ENCODE measurements at places on chromosomes 5 and 9. TPM values are rescaled to one million over a fixed set of nuclear protein-coding genes. Genes with fewer than 3 reads are reported as not detected.
A peak's percentile ranks its signal among the peaks of the same experiment; 100 is the strongest.

DNA sequence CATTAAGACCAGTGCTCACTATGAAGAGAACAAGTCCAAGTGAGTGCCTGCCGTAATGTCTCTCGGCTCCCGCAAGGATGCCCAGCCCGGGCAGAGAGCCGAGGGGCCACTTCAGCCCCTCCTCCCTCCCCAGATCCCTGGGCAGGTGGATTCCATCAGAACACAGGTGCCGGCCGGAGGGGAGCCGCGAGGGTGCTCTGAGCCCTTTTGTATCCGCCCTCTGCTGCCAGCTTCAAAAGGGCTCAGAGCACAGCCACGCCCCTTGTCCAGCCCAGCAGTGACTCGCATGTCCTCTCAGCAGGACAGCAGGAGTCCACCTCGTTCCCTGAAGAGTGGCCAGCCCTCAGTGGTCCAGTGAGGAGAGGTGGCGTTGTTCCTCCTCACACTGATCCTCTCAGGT, 43.9 kb downstream of the CYFIP2 start:
- DNase-seq, result no peak

FSTL4 gene
- 0.26 TPM for total RNA-seq

DNA sequence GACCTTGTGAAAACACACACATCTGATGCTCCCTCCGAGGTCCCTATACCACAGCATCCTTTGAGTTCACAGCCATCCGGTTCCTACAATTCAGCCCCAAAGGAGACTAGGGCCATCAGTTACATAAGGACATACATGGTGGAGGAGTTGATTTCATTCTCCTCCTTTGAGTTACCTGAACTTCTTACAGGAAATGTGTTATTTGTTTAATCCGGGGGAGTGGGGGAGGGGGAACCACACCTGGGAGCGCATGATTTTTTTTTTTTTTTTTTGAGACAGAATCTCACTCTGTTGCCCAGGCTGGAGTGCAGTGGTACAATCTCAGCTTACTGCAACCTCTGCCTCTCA, 30.7 kb downstream of the SEMA4D start:
- DNase-seq, result no peak

CDH9 gene
- total RNA-seq, result not detected

POC5 gene
- 22.4 TPM for total RNA-seq

MED10 gene
- total RNA-seq, result 19.6 TPM

GALNT12 gene
- 2.2 TPM for total RNA-seq

DNA sequence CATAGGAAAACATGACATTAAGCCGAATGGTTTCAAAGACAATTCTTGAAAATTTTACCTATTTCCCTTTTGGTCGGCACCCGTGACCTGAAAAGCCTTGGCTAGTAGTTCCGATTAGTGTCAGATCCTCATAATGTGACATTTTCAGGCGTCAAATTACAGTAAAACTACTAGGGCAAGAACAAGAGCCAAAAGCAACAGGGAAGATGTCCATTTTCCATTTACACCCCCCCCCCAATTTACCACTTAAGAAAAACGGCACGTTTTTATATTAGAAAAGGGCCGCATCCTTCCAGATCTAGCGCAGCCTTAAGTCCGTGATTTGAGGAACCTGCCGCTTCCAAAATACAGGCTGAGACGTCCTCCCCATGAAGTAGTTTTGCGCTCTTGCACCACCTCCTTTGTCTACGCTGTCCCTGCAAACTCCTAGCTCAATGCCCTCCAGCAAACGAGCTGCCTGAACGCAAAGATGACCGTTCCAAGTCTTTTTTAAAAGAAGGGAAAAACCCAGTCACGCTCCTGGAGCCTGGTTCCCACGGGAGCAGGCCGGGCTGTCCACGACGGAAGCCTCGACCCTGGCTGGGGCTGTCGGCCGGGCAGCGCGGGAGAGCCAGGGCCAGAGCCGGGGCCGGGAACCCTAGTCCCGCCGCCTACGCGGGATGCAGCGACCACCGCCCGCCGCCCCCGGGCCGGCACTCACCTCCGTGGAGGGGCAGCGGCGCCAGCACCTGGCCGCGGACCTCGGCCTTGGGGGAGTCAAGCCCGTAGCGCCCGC, 616 bp downstream of the RNF130 start:
- DNase-seq, result peak; percentile 45

GRCh38 chr9:108213511-108213910, 642.3 kb downstream of the ACTL7B start:
- DNase-seq, result no peak

DNA sequence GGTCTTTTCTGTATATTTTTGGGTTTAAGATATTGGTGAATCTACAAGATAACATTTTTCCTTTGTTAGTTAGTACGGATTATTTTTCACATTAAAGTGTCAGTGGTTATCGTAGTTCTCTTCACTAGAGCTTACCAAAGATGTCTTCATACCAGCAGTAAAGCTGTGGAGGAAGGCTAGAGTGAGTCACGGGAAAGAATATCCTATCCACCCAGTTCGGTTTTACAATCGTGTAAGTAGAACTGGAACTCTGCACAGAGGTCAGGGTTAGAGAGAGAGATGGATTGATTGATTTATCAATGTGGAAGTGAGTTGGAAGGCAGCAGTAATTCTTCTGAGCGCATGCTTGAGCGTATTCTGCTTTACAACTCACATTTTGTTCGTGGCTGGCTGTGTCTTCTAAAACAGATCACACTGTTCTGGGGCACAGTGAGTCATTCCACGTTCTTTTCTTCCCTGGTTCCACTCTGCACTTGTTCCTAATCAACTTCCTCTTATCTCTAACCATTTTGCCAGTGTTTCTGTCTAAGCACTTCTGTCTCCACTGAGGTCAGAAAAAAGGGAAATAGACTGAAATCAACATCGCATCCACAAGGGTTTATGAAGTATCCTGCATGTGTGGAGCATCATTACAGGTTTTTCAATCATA, 86.5 kb upstream of the ARRDC3 start:
- DNase-seq, result peak; percentile 16

DNA sequence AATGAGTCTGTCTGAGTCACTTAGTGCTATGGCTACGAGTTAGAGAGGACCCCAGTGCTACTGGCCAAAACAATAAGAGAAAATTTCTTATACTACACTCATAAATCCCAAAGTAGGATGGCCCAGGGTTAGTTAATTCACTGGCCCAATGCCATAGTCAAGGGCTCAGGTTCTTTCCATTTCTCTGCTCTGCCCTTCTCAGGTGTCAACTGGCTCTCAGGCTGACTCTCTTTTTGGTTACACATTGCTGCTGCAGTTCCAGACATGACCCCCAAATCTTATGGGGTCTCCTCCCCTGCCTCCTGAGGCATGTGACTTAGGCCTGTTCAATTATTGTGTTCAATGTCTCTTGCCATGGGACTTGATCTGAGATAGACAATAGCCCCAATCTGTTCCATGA, 70.4 kb downstream of the ARHGEF37 start:
- no peak for DNase-seq

DNA sequence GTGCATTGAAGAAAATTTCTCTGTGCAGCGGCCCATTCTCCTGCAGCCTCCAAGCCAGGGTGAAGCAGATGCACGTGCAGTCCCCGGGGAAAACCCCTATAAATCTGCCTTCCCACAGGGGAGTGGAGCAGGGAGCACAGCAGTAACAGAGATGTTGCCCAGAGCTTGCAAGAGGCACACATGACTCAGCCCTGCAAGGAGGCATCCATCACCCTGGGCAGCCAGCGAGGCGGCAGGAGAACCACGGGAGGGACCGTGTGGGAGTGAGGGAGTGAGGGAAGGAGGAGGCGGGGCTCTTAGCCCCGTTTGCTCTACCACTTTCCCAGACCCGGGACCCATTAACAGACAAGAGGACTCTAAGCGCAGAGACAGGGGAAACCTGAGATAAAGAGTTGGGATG, 96.2 kb upstream of the ARAP3 start:
- peak; percentile 24 for DNase-seq

DNA sequence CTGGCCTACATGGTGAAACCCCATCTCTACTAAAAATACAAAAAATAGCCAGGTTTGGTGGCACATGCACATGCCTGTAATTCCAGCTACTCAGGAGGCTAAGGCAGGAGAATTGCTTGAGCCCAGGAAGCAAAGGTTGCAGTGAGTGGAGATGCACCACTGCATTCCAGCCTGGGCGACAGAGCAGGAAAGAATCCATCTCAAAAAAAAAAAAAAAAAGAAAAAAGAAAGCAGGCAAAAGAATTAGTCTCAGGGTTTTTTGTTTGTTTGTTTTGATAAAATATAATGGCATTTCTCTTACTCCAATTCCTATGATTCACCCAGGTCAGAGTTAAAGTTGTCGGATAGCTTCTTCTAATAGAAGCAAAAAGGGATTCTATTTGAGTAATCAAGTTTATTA, 67.0 kb upstream of the ATG10 start:
- DNase-seq, result no peak
